ENCODE measurements at places on chromosomes 7 and 10.

- peak; percentile 28 for DNase-seq
These were observed 12.3 kb downstream of the STX1A start for GRCh38 chr7:73707045-73707631.

DNA sequence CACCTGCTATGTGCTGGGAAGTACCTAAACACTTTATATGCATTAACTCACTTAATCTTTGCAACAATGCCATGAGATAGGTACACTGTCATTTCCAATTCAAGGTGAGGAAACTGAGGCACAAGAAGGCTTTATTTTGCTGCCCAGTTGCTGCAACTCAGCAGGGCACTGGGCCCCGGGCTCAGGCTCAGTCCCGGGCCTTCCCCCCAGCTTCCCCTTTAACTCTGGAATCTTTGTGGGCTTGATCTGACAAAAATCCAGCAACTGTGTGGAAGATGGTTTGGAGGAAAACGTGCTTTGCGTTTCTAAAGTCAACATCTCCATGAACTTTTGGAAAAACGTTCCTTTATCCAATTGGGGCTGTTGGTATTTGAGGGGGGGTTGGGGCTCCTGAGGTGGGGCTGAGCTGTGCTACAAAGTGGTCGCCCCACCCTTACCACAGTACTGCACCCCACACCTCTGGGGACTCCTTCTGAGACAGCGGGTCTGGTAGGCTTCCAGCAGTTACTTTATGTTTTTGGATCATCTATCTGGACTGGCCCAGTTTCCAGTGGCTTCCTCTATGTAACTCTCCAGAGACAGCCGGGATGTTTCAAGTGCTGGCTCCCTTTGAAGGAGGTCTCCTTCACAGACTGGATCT, 40.5 kb upstream of the CAMK1D start:
- DNase-seq: no peak

DNA sequence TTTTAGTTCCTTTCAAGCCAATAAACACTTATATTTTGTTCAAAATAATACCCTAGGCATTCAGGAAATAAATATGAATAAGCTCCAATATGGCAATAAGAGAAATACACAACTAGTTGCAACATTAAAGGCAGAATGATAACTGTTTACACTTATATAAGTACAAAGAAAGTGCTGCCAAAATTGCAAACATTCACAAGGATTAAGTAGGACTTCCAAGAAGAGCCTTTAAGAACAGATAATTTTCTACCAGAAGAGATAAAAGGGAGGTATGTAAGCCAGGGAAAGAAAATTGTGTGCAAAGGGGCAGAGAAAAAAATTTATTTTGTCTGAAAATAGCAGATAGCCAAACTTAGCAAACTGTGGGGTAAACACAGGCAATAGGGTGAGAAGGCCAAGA, 83.8 kb downstream of the CTNNA3 start:
- no peak for DNase-seq

DNA sequence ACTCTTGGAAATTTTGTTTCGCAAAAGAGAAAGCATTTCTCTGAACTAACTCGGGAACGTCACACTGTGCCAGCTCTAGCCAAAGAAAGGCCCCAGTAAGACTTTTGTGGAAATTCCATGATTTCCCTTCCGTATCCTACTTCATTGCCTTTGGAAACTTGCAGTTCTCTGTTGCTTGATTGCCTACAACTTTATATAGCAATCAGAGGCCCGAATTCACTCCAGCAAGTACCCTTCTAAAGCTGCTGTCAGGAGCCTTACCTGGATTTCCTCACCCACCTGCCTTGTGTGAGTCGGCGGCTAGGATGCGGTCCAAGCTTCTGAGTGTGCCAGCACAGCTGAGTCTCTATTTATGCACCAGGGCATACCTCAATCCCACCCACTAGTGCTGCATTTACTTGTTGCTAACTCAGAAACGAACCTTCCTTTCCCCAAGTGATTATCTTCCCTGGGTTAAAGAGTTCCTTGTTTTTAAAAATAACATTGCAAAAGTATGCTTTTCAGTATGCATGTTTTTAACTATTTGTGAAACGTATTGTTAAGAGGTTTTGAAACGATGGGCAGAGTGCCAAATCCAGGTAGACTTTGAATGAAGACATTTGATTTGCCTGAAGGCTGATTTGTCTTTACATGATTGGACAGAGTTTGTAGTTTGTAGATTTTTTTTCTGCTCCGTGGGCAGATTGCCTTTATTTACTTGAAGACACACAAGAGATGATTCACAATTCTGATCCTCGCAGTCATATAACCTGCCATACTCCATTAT, at the start of gene AGR2:
Gene AGR2 (minus strand): TSS at position 326 of the 766 bp plus-strand sequence. CDS start 3,203 bp downstream, outside the sequence.
- DNase-seq: no peak

- DNase-seq: peak; percentile 20
These were observed 1.5 kb downstream of the NRG3 start for GRCh38 chr10:81876253-81877077.

DNA sequence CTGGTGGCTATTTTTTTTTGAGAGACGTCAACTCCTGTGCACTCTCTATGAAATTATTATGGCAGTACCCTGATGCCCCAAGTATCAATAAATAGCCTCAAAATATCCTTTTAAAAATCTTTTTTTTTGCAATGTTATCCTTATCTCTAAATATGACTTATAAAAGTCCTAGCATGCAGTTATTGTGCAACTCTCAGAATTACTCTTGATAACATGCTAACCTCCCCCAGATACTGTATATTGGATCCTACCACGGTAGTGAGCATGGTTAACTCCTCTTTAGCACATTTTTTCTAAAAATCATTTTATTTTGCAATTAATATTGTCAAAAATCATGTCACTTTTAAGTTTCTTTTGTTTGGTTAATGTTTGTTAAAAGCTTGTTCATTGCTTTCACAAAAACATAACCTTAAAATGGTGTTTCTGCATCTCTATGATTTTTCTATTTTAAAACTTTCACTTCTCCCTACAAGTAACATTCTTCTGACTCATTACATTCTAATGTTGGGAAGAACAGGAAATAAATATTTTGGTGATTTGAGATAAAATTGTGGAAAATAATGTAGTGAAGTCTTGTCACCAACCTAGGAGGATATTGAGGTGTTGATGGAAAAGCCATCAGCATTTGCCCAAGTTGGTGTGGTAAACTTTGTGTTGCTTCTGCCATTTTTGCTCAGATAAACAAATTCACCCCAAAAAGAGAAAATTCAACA, 42.1 kb upstream of the ADRA2A start:
- DNase-seq: no peak

GRCh38 chr10:112687647-112688046, 240.6 kb downstream of the VTI1A start:
- DNase-seq: no peak

DNA sequence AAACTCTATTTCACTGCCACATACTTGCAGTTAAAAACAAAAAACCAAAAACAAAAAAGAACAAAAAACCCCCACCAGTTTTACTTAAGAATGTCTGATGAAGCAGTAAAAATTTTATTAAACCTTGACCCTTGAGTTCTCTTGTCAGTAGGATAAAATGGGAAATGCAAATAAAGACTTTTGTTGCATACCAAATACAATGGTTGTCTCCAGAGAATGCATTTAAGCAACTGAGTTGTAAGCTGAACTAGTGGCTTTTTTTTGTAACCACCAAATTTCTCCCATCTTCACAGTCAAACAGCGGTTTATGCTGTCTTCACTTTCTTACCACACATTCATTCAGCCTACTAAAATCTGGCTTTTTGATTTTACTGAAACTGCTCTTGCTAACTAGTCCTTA, 3.1 kb downstream of the SYPL1 start:
- no peak for DNase-seq

- DNase-seq: no peak
These were observed 13.1 kb downstream of the ADGRA1 start for GRCh38 chr10:133100706-133101415.

DNA sequence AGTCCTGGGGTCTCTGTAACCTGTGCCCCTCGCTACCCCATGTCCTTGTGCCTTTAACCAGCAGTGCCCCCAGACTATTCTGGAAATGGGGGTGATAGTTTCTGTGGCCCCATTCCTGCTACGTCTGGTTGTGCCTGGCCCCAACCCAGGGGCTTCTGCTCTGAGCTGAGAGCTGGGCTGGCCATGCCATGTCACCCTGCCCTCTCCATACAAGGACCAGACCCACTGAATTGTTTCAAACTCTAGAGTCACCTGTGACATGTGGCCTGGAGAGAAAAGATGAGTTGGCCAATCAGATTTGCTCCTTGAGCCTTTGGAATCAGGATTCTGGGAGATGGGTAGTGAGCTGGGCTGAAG, 108.6 kb downstream of the GRK5 start:
- DNase-seq: no peak

DNA sequence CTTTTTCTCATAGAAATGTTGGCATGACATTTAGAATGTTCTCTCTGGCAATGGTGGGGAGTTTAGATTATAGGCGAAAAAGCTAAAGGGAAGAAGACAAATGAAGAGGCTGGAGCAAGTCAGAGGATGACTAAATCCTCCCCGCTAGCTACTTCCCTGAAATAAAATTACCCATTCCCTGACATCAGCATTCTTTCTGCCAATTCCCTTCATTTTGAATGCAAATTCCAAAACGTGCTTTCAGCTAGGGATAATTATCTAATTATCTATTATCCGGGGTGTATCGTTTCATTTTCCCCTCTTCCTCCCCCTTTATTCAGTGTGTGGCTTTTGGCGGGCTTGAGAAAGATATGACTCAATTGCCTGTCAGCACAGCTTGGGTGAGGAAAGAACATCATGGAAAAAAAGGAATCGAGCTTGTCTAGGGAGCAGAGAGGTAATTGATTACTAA, 672.3 kb downstream of the TNS3 start:
- DNase-seq: peak; percentile 8

- peak; percentile 67 for DNase-seq
These were observed 15.3 kb upstream of the GPR146 start for GRCh38 chr7:1028775-1029636.

GRCh38 chr10:7541137-7542087, 125.4 kb downstream of the ITIH5 start:
- DNase-seq: no peak
